ENCODE measurements at places on chromosomes 4 and X.

- no peak for DNase-seq
Measured at GRCh38 chrX:2373615-2374014, 127.2 kb downstream of the DHRSX start.

DNA sequence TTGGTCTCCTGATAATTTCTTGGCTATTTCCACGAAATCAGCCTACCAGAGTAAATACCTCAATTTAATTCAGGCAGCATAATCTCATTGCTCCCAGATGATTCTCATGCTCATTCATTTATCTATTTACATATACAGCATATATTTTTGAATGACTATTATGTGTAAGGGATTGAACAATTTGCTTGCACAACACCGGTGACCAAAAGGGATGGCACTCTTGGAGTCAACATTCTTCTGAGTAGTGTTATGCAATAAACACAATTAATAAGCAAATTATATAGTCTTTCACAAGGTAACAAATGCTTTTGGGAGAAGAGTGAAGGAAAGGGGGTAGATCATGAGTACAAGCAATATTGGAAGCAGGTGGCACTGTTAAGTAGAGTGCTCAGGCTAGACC, 1015.3 kb downstream of the ARAP2 start:
- DNase-seq, result no peak

DNA sequence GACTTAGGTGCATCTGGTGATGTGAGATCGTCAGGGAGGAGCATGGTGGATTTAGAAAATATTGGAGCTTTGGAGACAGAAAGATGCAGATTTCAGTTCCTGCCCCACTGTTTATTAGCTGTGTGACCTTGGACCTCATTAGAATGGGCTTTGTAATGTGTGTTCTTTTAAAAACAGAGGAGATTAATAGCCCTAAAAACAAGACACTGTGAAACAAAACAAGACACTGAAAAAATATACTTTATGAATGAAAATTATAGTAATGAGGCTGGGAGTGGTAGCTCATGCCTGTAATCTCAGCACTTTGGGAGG, 79.5 kb downstream of the EVC start:
- no peak for DNase-seq

GRCh38 chr4:125714845-125715244, 400.1 kb downstream of the FAT4 start:
- DNase-seq, result no peak

- DNase-seq, result no peak
Measured at GRCh38 chr4:75385106-75385505, 129.1 kb downstream of the RCHY1 start.

GRCh38 chr4:31275906-31276305, 555.7 kb downstream of the PCDH7 start:
- DNase-seq, result no peak

GRCh38 chrX:56797574-56798338, 68.7 kb downstream of the NBDY start:
- no peak for DNase-seq

- DNase-seq, result no peak
Measured at GRCh38 chrX:8960957-8961468, 72.9 kb downstream of the FAM9B start.

GRCh38 chr4:146033149-146033548, 94.5 kb upstream of the ZNF827 start:
- DNase-seq, result no peak

GRCh38 chr4:48297256-48297846, 27.7 kb upstream of the TEC start:
- no peak for DNase-seq

DNA sequence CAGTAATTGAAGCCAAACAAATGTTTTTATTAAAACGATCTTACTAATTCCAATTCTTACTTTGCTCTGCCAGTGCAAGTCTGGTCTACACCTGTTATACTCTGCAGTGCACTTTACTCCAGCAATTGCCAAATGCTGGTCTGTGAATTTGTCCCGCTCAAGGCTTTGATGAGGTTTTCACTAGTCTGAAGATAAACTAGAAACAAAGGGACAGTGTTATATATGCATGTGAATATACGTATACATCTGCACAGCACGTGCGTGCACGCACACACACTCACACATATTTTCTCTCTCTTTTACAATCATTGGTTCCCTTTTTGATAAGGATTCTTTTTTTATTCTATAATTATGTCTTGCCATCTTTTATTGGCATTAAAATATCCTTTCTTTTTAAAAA, 88.5 kb upstream of the LCORL start:
- DNase-seq, result no peak
